ENCODE measurements at places on chromosomes 5 and 9.

GRCh38 chr5:53291528-53291927, 182.0 kb upstream of the MOCS2 start:
- no peak for DNase-seq

- no peak for DNase-seq
These were observed 229.9 kb downstream of the GNA14 start for GRCh38 chr9:77418226-77418625.

DNA sequence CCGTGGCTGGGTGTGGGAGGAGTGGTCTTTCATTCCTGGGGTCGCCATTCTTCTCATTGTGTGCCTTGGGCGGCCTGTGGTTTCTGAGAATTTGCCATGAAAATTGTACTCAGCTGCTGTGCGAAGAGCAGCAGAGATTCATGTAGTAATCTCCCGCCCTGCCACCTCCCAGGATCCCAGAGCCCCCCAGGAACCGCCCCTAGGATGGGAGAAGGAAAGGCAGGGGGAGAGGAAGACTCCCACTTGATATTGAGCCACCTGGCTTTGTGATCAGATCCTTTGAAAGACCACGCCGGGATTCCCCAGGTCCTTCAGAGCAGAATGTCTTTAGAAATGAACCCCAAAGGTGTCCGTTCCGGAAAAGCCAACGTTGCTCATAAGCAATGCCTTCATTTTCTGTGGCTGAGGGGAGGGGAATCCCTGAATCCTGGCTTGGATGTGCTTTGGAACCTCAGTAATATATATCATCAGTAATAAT, 27.6 kb downstream of the NEURL1B start:
- no peak for DNase-seq

GRCh38 chr9:27572918-27573633, at the start of gene C9orf72:
TSS of gene C9orf72 (minus strand) at chr9:27573481. CDS start at chr9:27567120, 6,361 bp downstream.
- DNase-seq, result no peak

DNA sequence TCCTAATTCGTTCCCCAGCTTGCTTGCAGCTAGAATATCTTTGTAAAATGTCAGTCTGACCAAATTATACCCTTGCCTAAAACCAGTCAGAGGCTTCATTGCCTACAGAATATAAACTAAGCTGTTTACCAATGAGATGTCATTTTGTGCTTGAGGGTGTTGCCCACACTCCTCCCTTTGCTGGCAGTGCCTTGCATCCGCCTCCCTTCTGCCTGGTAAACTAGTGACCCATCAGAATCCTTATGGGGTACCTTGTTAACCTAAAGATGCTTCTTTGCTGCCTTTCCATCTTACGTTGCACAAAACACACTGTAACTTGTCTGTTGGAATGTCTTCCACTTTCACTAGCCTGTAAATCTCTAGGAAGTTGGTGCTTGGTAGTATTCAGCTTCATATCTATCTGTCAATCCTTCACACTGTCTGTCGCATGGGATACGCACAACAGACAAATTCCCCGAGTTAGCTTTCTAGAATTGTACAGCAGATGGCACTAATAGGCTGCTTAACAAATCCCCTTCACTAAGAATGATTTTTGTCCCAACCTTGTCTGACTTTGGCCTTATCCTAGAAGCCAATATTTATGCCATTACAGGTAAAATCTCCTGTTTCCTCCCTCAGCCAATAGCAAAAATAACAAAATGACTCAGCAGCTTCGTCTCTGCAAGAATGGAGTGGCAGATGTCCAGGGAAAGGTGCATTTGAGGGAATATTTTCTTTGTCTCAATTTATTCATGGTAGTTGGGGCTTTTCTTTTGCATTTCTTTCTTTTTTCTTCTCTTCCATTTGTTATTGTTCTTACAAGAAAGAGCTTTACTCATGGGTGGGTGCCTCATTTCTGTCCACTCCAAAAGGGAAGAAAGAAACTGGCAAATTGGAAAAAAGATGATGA, 3.0 kb downstream of the NUDT2 start:
- no peak for DNase-seq

GRCh38 chr5:81105261-81105877, 127.8 kb upstream of the CKMT2 start:
- no peak for DNase-seq

DNA sequence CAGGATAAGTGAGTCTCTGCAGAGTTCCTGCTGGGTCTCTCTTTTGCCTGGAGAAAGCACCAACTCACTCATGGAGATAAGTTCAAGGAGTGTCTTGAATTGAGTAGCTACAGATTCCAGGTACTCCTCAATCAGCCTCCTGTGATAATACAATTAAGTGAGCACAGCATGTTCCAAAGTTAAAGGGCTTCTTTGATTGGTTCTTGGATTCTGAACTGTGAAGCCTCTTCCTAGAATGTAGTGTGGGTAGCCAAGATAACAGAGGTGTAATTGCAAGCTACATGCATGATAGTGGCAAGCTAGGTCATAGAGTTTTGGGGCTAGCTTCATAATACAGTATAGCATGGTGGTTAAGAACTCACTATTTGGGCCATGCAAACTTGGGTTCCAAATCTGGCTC, 23.2 kb upstream of the CARNMT1 start:
- DNase-seq, result no peak

GRCh38 chr5:64384765-64385164, 121.0 kb upstream of the RGS7BP start:
- no peak for DNase-seq

GRCh38 chr9:127742435-127743088, 7.5 kb upstream of the TOR2A start:
- no peak for DNase-seq

All from AG04449 (cell line).